ENCODE measurements at places on chromosomes 7 and 10.
A peak's percentile ranks its signal among the peaks of the same experiment; 100 is the strongest.

DNA sequence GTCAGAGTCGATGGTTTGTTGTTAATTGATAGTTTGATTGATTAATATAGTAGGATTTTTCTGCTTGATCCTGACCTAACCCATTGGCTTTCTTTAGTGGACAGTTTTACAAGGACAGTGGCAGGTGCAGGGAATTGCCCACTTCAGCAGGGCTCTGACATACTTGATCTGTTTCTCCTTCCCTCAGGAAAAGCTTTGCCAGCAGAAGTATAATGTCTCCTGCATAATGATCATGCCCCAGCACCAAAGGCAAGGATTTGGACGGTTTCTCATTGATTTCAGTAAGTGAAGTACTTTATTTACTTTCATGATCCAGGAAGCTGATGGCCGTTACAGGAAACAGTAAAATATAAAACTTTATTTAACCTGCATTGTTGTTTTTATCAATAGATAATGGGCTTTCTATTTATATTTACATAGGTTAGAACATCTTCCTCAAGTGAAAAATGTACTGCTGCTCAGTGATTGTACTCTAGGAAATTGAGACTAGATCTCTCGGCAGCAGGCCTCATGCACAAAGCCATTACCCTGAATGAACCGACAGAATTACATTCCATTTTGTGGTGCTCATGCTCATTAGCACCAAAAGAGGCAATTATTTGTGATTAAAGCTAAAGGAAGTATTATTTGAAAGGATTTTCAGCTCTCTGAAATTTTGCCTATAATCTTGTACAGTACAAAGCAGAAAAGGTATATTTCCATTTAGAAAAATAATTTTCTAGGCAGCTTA is 122.5 kb upstream of the SAMD8 start:
- no peak for DNase-seq

- DNase-seq: peak; percentile 38
These were observed 9.9 kb downstream of the WDR86 start for GRCh38 chr7:151399906-151400305.

- no peak for DNase-seq
These were observed 174.5 kb downstream of the GFRA1 start for GRCh38 chr10:116098411-116099022.

DNA sequence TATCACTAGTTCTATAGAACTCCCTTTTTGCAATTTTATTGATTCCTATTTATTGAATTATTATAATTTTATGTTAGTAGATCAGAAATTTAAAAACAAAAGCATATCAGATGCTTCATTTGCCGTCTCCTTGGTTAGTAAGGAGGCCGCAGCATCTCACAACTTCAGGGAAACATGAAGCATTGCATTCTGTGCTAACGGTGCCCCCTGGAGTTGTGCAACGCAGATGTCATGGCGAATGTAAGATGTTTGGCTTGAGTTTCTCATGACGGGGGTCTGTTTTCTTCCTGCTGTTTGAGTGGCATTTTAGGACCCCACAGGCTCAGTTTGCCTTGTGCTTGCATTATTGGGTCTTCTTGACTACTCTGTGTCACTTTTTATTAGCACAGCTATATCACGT is 124.8 kb downstream of the CNNM2 start:
- no peak for DNase-seq

DNA sequence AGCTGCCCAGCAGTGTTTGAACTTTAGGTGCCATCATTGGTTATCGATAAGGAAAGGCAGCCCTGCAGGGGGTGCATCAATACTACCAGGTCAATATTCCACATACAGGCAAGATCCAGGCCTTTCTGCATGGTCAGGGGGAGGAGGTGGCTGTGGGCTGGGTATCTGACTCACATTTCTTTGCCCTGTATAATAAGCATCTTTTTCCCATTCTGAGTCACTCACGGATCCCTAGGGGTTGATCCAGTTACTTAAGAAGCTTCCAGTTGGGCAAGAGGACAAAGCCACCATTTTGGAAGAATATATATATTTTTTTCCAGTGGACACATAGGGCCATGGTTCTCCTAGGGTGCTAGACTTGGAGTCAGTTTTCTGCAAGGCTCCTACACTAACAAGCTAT is 114.2 kb upstream of the HABP2 start:
- no peak for DNase-seq

GRCh38 chr10:135601-136464 is 578 bp downstream of the ZMYND11 start:
- DNase-seq: peak; percentile 80

- no peak for DNase-seq
These were observed 108.1 kb downstream of the ADAM22 start for GRCh38 chr7:88042157-88042556.

DNA sequence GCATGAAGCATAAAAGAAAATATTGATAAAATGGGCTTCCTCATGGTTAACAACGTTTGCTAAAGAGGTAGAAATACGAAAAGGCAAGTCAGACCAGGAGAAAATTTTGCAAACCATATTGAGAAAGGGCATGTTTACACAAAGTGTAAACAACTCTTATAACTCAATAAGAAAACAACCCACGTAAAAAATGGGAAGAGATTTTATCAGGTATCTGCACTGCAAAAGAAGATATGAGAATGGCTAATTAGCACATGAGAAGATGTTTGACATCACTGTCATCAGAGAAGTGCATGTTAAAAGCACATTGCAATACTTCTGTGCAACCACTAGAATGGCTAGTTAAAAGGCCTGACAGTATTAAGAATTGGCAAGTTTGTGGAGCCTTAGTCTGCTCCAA is 99.5 kb downstream of the VPS50 start:
- DNase-seq: no peak

DNA sequence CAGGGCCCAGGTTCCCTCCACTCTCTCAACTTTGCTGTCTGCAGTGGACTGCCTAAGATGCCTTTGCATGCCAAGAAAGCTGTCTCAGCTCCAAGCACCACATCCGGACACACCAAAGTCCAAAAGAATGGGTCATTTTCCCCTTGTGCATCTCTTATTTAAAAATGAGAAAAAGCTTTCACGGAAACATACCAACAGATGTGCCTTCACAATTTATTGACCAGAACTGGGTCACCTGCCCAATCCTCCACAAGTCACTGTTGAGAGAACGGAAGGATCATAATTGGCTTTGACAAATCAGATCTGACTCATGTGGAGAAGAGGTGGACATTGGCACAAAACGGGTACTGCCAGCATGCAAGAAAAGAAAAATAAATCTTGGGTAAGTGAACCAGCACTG is 258.3 kb downstream of the SNX13 start:
- DNase-seq: no peak

DNA sequence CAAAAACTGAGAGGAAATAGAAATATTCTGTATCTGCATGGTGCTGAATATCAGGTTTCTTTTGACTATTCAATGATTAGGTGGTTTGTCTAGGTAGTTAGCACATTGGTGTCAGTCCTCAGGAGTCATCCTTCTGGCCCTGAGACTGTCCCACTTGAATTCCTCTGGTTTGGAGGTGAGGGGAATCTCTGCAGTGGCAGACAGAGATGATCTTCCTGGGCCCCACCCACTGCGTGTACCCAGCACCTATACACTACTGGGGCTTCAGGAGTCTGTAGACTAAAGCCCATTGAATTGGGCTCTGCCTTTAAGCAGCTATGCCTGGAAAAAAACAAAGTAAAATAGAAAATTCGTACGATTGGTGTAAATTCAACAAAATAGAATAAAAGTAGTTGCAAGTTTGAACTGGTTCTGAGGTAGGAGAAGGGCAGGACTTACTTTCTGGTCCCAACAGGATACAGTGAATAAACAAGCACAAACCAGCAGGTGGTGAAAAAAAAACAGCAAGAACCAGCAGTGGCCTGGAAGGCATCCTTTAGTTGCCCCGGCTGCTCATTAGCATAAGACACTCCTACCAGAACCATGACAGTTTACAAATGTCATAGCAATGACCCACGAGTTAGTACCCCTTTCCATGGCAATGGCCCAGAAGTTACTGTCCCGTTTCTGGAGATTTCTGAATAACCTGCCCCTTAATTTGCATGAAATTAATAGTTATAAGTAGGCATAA is 1.7 kb downstream of the LIPM start:
- DNase-seq: no peak

- DNase-seq: no peak
These were observed 138.5 kb upstream of the PRKCQ start for GRCh38 chr10:6718550-6718949.

DNA sequence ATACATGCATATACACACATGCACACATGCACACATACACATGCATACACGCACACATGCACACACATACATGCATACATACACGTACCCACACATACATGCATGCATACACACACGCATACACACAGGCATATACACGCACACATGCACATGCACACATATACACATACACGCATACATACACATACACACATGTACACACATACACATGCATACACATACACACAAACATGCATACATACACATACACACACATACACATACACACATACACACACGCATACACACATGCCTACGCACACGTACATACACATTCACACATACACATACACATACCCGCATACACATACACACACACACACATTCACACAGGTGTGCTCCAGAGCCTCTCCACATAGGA is 81.0 kb upstream of the KMT2E start:
- DNase-seq: no peak

DNA sequence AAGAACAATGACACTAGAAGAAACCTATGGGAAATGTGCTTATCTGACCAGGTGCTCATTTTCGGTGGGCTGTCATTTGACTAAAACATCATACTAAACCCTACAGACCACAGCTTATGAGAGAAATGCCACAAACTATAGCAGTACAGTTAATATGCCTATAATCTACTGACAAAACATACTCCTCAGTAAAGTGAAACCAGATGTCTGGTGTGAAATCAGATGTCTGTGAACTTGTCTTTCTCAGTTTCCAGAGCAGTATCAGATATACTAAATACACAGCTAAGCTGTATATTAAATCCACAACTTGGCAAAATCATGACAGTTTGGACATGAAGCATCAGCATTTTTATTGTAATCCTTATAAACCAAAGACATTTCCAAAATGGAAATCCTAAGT is 3.3 kb downstream of the IMMP2L start:
- DNase-seq: no peak

DNA sequence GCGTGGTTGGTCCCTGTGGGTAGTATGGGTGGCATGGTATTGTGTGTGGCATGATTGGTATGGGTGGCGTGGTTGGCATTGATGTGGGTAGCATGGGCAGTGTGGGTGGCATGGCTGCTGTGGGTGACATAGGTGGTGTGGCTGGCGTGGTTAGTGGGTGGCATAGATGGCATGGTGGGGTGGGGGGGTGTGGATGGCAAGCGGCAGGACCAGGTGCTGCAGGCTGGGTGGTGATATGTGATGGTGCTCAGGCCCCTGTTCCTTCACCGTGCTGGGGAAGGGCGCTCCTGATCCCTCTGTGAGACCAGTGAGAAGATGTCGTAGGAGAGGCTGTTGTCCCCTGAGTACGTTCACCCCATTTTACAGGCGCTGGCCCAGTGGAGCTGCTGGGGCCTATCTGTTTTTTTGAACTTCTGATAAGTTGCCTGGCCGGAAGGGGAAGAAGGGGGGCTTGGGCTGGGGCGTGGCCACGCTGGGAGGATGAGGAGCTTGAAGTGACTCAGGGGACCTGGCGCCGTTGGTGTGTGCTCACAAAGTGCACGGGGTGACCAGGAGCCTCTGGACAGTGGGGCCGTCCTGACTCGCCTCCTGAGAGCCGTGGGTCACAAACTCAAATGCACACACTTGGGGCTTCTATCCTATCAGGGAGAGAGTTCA is 17.5 kb downstream of the INPP5A start:
- DNase-seq: no peak
